ENCODE measurements at places on chromosomes 7 and 10. TPM values are rescaled to one million over a fixed set of nuclear protein-coding genes. Genes with fewer than 3 reads are reported as not detected.

- DNase-seq = no peak
Observed at GRCh38 chr7:111098011-111098925, 7.3 kb downstream of the LRRN3 start.

DNA sequence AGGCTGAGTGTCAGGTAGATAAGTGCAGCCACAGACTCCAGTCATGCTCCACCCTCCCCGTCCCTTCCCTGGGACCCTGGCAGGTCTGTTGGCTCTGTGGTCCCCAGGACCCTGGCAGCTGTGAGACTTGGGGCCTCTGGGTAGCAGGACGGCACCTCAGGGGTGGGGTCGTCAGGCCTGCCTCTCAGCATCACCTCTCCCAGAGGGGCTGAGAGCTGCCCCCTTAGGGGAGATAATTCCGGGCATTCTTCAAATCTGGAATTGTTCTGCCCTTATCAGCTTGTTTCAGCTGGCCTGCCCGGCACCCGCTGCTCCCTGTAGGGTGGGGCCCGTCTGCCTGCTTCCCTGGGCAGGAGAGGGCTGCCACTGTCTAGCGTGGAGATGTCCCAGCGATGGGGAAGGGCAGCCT, 23.3 kb downstream of the PODXL start:
- no peak for DNase-seq

DNA sequence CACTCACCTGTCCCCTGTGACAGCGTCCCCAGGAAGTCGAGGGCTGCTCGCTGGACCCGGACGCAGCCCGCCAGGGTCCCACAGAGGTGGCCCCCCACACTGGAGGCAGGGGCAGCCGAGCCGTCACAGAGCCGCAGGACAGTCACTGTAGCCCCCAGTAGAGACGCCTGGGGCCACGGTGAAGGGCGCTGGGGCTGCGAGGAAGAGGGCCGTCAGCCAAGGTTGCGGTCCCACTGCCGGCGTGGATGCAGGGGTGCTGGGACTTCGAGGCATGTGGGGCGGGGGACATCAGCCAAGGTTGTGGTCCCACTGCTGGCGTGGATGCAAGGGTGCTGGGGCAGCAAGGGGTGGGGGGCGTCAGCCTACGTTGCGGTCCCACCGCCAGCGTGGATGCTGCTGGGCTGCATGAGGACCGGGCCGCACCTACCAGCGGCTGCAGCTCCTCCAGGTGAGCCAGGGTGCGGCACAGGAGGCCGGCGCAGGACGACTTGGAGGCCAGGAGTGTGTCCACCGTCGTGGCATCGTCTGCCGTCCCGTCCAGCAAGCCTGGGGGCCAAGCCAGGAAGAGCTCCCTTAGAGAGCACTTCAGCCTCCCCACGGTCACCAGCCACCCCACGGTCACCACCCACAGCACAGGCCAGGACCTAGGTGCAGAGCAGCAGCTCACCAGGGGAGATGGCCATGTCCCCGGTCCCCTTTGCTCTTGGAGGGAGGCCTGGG, 13.9 kb downstream of the BRAT1 start:
- no peak for DNase-seq

DNA sequence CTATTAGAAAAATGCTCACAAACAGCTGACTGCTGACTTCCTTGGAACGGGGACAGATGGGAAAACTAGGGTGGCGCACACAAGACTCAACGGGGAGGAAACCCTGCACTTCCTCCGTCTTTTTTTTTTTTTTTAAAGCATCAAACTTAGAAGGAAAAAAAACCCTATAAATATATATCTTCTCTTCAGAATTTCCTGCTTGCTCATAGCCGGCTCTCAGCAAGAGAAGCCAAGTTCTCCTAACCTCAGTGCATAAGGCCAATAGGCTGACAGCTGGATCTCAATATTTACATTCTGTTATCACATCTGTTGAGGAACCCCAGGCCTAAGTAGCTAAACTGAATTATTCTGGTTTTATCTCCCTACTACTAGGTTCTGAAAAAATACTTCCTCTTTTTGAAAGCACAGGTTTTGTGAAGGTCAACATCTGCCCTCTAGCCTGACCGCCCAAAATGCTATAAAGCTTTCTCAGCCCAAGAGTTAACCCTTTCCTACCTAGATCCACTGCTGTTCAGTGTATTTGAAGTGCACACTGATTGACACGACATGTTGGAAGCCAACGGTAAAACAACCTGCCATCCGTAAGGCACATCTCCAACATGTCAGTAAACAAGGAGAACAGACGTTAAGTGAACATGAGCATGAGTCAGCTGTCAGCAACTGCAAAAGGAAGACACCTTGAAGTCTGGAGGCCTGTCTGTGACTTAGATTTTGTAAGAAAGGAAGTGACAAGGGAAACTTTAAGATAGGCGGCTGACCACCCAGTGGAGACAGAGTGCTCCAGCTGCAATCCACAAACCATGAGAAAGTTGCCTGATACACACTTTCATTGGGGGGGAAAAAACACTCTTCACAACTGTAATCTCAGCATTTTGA, 83.8 kb downstream of the EBLN1 start:
- no peak for DNase-seq

DNA sequence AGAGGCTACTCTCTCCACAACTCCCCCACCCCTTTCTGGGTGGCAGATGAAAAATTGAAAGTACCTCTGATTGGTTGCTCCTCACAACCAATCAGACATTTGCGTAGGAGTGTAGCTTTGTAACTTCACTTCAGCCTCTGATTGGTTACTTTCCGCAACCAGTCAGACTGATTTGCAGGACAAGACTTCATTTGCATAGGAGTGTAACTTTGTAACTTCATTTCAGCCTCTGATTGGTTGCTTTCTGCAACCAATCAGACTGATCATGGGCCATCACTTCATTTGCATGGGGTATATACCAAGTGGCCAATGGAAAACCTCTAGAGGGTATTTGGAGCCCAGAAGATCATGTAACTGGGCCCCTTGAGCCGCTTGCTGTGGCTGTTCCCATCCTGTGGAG, 25.6 kb downstream of the CDNF start:
- no peak for DNase-seq

DNA sequence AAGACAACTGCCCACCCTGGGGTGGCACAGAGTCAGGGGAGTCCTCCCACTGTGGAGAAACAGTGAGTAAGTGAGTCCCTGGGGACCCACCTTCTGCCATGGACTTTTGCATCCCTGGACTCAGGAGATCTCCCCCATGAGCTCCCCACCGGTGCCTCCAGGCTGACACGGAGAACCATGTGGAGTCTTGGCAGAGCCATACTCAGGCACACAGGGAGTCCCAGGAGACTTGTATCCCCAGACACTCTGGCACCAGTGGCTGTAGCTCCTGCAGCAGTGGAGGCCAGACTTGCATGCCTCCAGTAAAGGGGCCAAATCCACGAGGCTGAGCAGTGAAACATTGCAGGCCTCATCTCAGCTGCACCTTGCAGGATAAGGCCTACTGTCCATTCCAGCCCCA, 791.4 kb downstream of the PCDH15 start:
- no peak for DNase-seq

DNA sequence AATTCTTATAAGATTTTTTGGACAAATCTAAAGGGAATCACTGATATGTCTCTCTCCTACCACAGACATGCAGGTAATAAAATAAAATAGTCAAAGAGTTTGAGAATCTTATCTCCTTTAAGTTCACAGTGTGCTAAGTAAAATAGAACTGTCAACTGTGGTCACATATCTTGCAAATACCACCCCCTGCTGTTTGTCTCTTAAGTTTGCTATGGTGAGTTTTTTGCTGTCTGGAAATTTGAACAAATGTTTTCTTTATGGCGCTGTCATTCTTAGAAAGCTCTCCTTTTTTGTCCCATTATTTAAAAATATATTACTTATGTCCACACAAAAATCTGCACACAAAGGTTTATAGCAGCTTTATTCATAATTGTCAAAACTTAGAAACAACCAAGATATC, 19.6 kb downstream of the GIMAP5 start:
- DNase-seq = no peak

DNA sequence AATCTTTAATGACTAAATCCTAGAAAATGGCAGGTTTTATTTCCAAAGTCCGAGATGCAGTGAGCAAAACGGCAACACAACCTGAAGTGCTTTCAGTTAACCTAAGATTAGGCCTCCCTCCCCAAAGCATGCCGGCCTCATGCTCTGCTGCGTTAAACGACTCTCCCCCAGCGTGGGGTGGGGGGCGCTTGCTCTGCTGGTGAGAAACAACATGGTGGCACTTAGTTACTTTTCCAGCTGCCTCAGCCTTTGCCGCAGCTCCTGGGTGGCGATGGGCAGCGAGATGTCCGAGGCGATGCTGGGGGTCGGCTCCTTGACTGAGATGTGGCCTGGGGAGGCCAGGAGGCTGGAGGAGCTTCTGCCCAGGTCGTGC, 36.7 kb upstream of the NCAPG2 start:
- DNase-seq = no peak

- no peak for DNase-seq
Observed at GRCh38 chr10:22436526-22436892, 91.2 kb downstream of the SPAG6 start.

DNA sequence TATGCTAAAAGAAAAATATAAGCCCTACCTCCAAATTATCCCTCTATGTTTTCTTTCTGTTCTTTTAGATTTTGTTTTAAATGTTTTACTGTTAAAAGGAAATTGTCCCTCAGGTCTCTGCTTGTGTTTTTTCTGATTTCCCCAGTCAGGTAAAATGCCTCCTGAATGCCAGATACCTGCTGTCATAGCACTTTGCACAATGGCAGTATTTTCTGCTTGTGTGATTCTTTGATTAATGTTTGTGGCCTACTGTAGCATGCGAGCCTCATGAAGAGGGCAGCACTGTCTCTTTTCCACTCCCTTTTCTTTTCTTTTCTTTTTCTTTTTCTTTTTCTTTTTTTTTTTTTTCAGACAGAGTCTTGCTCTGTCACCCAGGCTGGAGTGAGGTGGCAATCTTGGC, 71.2 kb downstream of the TEX36 start:
- no peak for DNase-seq

- peak; percentile 71 for DNase-seq
Observed at GRCh38 chr10:71696628-71697326, 22.8 kb downstream of the C10orf105 start.

- no peak for DNase-seq
Observed at GRCh38 chr7:347644-348479, 57.9 kb downstream of the FOXL3 start.

DNA sequence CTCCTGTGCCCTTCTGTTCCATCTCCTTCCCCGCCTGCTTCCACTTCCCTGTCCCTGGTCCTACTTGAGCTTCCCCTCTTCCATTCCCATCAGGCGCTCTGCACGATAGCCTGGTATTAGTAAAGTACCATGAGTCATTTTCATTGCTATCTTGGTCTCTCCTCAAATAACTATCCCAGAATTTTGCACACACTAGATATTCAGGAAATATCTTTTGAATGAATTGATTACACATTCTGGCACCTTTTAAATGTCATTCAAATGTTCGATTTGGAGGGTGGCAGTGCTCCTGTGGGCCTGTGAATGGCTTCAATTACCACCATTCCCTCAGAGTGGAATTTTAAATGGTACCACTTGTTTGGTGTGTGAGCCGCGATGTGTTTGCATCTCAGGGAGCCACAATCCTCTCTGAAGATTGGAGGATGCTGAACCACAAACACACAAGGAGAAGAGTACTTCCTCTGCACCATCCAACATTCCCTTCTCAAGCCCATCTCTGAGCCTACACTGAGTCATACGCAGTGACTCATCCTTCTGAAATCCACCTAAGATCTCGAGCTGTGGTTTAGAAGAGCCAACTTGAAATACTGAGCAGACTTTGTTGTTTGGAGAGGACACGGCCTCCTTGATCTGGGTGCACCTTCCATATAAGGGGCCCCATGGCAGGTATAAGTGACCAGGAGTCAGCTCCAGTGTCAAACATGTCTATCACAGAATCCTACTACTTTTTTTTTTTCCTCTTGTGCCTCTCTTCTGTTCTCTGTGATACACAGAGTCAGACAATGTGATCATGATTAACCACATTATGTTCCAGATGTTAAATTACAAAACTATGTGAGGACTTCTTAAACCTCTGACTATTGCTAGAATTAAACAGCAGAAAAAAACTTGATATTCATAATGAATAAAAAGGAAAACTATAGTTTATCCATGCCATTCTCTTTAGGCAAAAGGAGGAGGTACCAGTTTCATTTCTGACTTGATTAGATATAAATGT, 81.9 kb downstream of the BMPER start:
- no peak for DNase-seq

Gene RNLS
- 8.8 TPM for total RNA-seq

Gene RHOBTB1
- total RNA-seq = 5.2 TPM

Gene SNX10
- 59.0 TPM for total RNA-seq

Gene ANKRD30A
- not detected for total RNA-seq

Gene NPY4R
- total RNA-seq = not detected

All from right lobe of liver (tissue), 6 donors.